ENCODE measurements at places on chromosomes 2 and 18.

DNA sequence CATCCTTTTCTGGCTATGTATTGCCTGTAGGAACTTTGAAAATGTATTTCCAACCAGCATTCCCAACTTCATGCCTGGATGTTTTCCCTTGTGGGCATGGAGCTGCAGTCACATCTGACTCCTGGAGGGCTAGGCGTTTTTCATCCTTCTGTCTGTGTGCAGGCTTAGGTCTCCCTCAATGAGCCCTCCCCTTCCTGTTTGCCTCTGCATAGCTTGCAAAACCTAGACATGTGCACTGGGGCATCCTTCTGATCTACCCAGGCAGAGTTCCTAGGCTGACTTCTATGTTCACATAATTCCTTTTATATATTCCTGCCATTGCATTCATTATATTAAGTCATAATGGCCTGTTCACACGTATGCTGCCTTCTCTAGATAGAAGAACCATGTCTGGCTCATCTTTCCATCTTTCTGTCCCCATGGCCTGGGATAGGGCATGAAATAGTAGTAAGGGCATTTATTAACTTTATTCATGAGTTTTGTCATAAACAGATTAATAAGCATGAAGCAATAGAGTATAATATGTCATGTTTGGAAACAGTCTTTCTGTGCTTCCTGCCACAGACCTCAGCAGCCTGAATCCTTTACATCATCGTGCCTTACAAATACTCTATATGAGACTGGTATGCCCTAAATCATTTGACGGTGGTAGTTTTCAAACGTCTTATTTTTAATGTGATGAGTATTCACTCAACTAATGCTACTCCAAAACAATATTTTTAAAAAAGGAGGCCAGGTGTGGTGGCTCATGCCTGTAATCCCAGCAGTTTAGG is 195.6 kb downstream of the TGIF1 start:
- DNase-seq = no peak

- DNase-seq = peak; percentile 79
These were observed at the start of gene UBXN2A for GRCh38 chr2:23939987-23940717. Gene UBXN2A, plus strand, starts transcription at chr2:23940463. Its CDS starts 17,852 bp downstream, at chr2:23958315.

GRCh38 chr2:27587025-27587424 is 4.2 kb downstream of the ZNF512 start:
- DNase-seq = no peak

DNA sequence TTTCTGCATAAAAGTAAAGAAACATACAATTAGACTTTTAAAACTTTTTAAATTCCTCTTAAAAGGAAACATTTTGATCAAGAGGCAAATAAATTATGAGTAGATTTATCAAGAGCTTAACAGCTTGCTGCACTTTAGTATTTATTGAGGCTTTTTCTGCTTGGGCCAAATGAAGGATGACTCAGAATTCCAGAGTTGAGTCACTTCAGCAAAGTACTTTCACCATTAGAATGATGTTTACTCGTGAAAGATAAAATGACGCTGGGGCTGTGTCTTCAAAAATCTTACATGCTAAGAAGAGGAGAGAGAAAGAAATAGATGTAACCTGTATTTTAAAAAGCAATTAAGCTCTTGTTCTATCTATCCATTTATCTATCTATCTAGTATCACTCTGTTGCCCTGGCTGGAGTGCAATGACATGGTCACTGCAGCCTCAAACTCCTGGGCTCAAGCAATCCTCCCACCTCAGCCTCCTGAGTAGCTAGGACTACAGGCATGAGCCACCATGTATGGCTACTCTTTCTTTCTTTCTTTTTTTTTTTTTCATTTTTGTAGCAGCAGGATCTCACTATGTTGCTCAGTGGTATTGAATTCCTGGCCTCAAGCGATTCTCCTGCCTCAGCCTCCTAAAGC is 75.3 kb upstream of the RIOK3 start:
- DNase-seq = no peak

GRCh38 chr18:53906681-53907080 is 317.8 kb downstream of the MBD2 start:
- DNase-seq = no peak

DNA sequence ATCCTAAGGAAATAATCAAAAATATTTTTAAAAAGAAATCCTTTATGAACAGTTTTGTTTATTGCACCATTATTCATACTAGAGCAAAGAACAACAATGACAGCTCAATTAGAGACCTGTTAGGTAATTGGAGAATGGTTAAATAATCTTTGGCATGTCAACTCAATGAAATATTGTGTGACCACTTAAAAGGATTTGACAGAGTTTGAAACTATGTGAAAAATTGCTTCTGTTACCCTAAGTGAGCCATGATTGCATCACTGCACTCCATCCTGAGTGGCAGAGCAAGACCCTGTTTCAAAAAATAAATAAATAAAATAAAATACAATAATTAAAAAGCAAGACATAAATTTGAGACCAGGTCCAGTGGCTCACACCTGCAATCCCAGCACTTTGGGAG is 66.1 kb upstream of the ATP8B1 start:
- no peak for DNase-seq

DNA sequence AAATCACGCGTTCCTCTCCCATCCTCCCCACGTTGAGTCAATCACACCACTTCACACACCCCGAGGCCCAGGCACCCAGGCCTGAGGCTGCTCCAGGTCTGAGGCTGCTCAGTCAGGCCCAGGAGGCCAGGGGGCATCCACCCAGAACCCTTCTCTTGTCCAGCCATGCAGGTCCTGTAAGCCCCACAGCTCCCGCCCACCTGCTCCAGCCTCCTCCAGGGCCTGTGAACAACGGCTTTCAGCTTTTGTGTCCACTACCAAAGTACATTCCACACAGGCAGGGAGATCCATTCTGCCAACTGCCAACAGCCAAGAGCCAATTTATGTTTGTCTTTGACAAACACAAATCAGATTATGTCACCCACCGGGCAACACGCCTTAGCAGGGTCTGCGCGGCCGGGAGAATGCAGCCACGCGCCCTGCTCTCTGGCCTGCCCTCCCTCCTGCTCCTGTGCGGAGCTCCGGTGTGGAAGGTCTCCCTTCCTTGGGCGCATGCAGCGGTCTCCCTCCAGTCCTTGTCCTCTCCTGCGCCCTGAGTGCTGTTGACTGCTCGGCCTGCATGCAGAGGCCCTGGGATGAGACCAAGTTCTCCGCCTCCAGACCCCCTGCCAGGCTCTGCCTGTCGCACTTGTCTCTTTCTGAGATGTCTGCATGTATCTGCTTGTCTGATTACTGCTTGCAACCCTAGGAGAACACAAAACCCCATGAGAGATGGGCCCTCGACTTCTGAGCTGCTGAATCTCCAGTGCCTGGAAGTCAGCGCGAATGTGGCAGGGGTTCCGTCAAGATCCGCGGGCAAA is 146.6 kb downstream of the ZNF516 start:
- no peak for DNase-seq

DNA sequence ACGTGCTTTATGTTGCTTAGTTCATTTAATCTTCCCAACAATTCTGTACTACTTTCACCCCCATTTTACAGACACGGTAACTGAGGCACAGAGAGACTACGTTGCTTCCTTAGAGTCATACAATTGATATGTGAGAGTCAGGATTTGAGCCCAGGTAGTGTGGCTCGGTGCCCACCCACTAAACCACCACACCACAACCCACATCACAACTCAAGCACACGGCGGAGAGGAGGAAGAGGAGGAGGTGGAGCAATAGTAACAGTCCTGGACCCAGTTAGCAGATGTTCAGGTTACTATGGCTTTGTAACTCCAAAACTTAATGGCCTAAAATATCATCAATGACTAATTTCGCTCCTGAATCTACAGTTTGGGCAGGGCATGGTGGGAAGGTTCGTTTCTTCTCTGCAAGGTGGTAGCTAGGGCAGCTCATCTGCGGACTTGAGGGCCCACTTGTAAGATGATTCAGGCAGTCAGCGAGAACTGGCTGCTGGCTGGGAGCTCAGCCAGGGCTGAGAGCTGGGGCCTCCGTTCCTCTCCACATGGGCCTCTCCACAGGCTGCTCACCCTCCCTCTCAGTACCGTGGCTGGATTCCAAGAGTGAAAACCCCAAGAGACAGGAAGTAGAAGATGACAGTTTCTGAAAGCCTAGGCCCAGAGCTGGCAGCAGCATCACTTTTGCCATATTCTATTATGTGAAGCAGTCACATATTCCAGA is 167.1 kb downstream of the ZFP36L2 start:
- peak; percentile 55 for DNase-seq

GRCh38 chr2:108573061-108573460 is 38.8 kb downstream of the LIMS1 start:
- DNase-seq = no peak

DNA sequence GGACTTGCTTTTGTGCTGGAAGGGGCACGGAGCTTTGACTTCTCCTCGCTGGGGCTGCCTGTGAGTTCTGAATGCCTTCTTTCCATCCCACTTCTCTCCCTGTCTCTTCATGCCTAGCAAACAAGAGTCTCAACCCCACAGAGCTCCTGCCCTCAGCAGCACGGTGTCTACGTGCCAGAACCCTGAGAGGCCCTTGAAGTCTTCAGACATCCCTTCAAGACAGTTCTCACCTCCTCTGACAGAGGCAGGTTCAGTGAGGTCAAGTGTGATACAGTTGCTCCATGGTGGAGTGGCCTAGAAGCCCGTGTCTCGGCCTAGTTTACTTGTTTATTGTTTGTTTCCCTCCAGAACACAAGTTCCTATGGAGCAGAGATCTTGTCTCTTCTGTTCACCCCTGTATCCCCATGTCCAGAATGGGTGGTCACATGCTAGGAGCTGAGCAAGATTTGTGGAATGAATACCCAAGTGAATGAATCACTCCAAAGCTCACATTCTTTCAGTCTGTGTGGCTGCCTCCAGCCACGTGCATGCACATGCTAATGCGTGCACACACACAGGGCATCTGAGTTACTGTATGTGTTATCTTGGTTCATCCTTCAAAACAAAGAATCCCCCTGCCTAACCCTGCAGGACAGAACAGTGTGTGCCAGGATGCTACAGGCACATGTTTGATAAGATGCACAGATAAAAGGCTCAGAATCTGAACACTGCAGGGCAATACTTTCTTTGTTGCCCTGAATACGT is 391.6 kb downstream of the NBAS start:
- no peak for DNase-seq

DNA sequence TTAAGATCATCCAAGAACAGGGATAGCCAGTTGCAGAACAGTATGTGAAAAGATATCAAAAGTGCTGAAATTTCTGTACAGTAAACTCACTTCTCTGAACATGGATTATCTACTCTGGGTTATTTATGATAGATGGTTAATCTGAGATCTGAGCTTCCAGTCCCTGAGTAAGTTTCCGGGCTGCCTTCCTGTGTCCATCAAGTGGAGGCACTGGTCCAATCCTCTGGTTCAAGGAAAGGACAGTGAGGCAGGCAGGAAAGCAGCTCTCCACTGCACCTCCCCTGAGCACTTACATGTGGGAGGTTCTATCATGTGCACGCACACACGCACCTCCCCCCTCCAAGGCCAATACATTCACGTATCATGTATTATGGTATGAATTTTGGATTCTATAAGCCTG is 32.5 kb downstream of the GPR45 start:
- no peak for DNase-seq

GRCh38 chr18:76977108-76977621 is 154.8 kb downstream of the ZNF236 start:
- DNase-seq = no peak

DNA sequence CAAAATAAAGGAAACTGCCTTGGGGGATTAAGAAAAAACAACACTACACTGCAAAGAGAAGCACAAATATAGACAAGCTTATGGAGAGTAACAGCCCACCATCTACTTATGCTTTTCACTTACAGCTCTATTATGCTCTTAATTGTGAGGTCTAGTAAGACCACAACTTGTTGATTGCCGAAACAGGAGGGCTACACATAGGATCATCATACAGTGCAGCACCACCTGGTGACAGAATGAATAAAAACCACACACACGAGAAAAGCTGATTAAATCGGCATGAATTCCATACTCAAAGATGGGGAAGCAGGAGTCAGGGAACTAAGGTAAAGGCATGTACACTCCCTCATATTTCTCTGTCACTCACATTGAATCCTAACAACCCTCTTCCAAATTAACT is 259.2 kb downstream of the IKZF2 start:
- no peak for DNase-seq

- no peak for DNase-seq
These were observed 104.8 kb downstream of the TANC1 start for GRCh38 chr2:159073256-159073655.

- DNase-seq = no peak
These were observed 365.5 kb upstream of the KLHL29 start for GRCh38 chr2:23019476-23019875.

- DNase-seq = no peak
These were observed 15.3 kb downstream of the FBLN7 start for GRCh38 chr2:112153501-112153900.

DNA sequence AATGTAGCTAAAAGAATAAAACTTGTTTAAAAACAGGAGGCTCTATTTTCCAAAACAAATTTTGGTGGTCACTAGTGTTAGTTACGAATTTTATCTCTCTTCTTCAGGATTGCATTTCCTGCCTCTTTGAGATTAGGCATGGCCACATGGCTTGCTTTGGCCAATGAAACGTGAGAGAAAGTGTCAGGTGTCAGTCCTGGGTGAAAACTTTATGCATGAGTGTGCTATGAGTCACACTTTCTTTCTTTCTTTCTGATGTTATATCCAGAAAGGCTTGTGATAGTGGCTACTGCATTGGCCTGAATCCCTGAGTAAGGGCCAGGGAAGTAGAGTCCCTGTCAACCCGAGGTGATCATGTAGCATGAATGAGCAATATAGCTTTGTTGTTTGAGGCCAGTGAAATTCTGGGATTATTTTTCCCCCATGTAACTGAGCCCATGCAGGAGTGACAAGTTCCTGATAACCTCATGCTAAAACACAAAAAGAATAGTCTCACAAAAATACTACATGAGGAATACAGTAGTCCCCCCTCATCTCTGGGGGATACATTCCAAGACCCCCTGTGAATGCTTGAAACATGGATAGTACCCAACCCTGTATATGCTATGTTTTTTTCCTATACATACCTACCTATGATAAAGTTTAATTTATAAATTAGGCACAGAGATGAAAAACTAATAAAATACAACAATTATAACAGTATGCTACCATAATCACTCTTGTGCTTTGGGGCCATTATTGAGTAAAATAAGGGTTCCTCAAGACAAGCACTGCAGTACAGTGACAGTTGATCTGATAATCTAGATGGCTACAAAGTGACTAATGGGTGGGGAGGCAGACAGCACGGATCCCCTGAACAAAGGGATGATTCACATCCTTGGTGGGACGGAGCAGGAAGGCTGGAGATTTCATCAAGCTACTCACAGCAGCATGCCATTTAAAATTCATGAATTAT is 109.5 kb downstream of the CDC42EP3 start:
- DNase-seq = no peak

GRCh38 chr18:58603375-58604067 is 25.4 kb downstream of the ALPK2 start:
- DNase-seq = no peak

DNA sequence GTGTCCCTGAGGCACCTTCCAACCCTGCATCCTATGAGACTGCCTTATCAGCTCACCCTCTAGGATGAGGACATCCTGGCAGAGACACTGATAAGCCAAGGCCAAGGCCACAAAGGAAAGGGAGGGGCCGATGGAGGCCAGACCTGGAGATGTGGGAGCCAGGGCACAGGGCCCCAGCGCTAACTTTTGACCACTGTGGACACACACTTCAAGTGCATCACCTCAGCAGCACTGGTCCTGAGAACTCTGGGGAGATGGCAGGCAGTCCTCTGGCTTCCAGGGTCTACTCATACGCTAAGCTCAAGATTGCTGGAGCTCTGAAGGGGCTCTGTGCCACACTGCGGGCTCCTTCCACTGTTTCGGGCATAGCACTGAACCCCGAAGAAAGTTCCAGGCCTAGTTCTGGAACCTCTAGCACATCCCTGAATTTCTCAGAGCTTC is 100.2 kb upstream of the ID2 start:
- DNase-seq = no peak

Data from CD4-positive, alpha-beta T cell treated with Interleukin-10 for 1 hour (primary cell).